Sciatic nerve (tissue), 2 donors: ENCODE measurements at places on chromosomes 7 and 10. TPM values are rescaled to one million over a fixed set of nuclear protein-coding genes. Genes with fewer than 3 reads are reported as not detected.
A peak's percentile ranks its signal among the peaks of the same experiment; 100 is the strongest.

DNA sequence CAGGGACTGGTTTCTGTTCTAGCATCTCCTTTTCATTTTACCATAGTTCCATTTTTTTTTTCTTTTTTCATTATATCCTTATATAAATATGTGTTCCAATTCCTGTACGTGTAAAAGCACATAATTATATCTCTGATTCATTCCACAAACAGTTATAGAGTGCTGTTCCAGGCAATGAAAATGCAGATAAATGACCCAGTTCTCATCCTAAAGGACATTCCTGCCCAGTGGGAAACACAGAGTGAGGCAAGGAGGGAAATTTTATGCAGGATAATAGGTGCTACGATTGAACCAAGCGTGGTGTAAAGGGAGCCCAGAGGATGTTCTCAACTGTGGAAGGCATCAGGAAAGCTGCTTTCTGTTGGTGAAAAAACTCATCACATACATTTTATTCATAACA is 408.1 kb downstream of the GATA3 start:
- no peak for DNase-seq

DNA sequence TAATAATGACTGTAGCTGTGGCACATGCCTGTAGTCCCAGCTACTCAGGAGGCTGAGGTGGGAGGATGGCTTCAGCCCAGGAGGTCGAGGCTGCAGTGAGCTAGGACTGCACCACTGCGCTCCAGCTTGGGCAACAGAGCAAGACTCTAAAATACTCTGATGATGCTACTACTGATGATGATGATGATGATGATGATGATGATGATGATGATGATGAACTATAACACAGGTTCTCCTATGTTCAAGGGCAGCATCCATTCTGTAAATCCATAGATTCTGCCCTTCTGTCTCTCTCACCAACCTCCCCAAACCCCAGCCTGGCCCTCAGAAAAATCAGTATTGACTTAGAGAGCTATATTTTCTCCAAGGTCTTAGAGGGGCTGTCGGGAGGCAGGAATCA is 22.8 kb upstream of the EN2 start:
- DNase-seq = no peak

DNA sequence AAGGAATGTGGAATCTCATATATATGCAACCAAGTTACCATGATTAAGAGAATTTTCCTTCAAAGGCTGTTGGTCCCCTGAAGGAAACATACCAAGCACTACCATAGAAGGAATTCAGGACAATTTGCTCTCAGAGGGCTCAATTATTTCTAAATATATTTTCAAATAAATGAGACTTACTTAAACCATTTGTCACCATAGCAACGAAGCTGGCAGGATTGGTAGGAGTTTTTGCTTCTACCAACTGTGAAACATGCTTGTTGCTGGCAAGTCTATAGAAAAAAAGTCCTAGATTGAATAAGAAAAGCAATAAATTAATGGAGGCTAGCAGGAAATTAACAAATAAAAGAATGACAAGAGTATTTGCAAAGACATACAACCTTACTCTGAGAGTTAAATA is 156.9 kb upstream of the NPSR1 start:
- no peak for DNase-seq

Gene LIPN
- total RNA-seq = 0.31 TPM

GRCh38 chr7:7686811-7687508 is 31.4 kb downstream of the RPA3 start:
- no peak for DNase-seq

- no peak for DNase-seq
Observed at GRCh38 chr7:17654940-17655339, 285.4 kb downstream of the SNX13 start.

GRCh38 chr10:93015722-93016121 is 44.9 kb upstream of the CYP26C1 start:
- DNase-seq = no peak

GRCh38 chr7:80905334-80905733 is 13.5 kb downstream of the SEMA3C start:
- DNase-seq = no peak

Gene POLD2
- 67.0 TPM for total RNA-seq

Gene DTX2
- 41.2 TPM for total RNA-seq

Gene CD36
- total RNA-seq = 208 TPM

GRCh38 chr7:155533120-155533826 is 13.1 kb downstream of the CNPY1 start:
- DNase-seq = no peak

GRCh38 chr7:28766359-28766758 is 191.8 kb downstream of the TRIL start:
- no peak for DNase-seq

Gene NCOA4
- 146 TPM for total RNA-seq

Gene CISD1
- total RNA-seq = 16.1 TPM

DNA sequence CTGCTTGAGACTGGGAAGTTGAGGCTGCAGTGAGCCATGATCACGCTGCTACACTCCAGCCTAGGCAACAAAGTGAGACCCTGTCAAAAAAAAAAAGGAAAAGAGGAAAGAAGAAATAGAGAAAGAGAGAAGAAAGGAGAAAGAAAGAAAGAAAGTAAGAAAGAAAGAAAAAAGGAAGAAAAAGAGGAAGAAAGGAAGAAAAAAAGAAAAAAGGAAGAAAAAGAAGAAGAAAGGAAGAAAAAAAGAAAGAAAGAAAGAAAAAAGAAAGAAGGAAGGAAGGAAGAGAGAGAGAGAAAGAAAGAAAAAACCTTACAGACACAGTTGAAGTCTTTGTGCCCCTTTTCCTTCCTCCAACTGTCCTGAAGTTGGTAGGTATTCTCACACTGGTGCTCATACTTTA is 26.6 kb upstream of the LEP start:
- no peak for DNase-seq

Gene ADCYAP1R1
- 9.1 TPM for total RNA-seq

- DNase-seq = no peak
Observed at GRCh38 chr10:90399782-90400181, 458.1 kb downstream of the HTR7 start.

GRCh38 chr7:27196287-27196767 is 3.6 kb downstream of the HOXA13 start:
- peak; percentile 93 for DNase-seq

Gene RAB19
- not detected for total RNA-seq

- DNase-seq = no peak
Observed at GRCh38 chr7:50149369-50149768, 56.3 kb upstream of the ZPBP start.

- DNase-seq = no peak
Observed at GRCh38 chr7:153524070-153524601, 528.1 kb upstream of the DPP6 start.
